ENCODE measurements at places on chromosomes 11 and 22. TPM values are rescaled to one million over a fixed set of nuclear protein-coding genes. Genes with fewer than 3 reads are reported as not detected.

The PAX6 gene
- polyA plus RNA-seq, result 29.7 TPM

The OR52I1 gene
- polyA plus RNA-seq, result not detected

The ARHGAP42 gene
- 3.8 TPM for polyA plus RNA-seq

The MLC1 gene
- 2.5 TPM for polyA plus RNA-seq

The SAC3D1 gene
- 3.6 TPM for polyA plus RNA-seq

The OR8G5 gene
- polyA plus RNA-seq, result not detected

Data from Purkinje cell (primary cell).